ENCODE measurements at places on chromosomes 5 and 9.

GRCh38 chr9:77170991-77171699 lies 6.2 kb upstream of the VPS13A start:
- DNase-seq = no peak

GRCh38 chr9:117076571-117077290 lies 338.1 kb downstream of the ASTN2 start:
- DNase-seq = no peak

DNA sequence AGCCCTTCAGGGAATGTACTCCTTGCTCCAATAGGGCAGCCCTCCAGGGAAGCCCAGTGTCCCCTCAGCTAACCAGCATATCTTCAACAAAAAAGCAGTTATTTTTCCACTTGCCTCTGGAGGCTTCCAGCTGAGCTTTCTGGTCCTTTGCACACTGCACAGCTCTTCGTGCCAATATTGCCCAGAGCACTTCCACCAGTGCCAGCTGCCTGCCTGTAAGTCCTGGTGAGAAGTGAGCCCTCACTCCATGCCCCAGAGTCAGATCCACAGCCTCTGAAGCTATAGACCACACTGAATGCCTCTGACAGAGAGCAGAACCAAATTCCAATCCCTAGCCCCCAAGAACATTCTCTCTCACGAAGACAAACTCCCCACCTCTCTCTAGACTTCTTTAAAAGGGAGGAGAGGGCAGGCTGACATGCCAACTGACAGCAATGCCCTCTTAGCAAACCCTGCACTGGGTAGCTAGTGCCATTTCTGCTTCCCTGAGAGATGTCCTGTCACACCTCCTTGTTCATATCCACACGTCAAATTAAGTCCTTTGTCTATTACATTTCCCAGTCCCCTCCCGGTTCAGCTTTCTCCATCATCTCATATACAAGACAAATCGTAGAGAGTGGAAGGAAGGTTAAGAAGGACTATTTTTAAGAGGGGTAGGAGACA lies 12.7 kb upstream of the HEXB start:
- no peak for DNase-seq

DNA sequence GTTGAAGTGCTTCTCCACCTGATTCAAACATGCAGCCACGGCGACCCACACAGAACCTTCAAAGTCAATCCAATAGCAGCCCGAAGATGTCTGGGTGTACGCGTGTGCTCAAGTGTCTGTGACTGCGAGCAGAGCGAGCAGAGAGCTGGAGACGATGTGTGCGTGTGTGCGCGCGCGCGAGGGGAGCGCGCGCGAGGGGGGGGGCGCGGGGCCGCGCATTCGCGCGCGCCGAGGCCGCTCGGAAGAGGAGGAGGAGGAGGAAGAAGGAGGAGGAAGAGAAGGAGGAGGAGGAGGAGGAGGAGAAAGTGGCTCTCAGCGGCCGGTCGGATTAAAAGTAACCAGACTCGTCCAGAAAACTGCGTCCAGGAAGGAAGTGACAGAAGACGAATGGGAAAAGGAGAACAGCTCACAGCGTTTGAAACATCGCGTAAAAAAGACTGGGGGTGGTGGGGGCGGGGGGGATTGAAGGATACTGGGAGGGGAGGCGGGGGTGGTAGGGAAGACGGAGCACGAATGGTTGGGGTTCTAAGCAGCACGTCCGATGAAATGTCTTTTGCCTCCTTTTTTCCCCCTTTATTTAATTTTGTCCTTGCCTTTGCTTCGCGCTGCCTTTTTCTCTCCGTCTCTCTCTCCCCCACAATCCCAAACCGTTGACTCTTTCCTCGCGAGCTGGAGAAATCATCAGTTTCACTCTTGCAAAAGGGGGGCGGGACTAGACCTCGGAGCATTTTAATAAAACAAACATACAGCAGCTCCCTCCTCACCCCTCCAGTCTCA lies at the start of gene MEF2C:
TSS of gene MEF2C (minus strand) at position 126 of the 777 bp plus-strand sequence. CDS start 59,396 bp downstream, outside the sequence.
- peak; percentile 81 for DNase-seq

GRCh38 chr9:113548221-113549041 lies 84.9 kb downstream of the RGS3 start:
- no peak for DNase-seq

DNA sequence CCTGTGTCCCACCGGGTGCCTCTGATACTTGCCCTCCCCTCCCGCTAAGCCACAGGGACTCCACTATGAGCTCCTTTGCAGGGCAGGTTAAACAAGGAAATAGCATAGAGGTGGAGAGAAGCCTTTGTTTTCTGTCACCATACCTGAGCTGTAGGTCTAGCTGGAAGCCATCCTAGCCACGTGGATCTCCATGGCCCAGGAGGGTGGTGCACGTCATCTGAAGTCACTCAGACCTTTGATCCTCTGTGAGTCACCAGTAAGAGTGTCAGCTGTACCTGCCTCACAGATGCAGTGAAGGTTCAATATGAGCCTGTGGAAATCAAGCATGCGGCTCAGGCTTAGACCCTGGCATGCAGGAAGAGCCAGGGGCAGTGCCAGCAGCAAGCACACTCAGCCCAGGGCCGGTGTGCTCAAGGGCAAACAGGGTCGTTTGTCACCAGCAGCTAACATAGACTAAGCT lies 55.1 kb downstream of the ASS1 start:
- no peak for DNase-seq

All from HAP-1 (cell line).